ENCODE measurements at places on chromosomes 1 and 21.

DNA sequence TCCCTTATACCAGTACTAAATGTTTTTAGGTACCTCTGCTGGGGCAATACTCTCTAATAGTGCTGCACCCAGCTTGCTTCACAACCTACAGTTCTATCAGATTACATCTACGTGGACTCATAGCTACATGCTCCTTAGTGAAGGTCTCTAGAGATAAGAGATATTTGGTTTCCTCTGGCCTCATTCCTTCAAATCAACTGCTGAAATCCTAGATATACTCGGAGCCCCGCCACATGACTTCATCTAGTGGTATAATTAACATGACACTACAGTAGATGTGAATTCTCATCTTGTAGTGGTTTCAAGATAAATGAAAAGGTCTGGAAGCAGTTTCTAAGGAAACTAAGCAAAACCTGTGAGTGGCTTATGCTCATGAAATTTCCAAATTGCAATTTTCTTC lies 115.4 kb downstream of the SMYD2 start:
- no peak for DNase-seq

- no peak for DNase-seq
Measured at GRCh38 chr1:246641394-246641793, 75.1 kb downstream of the CNST start.

DNA sequence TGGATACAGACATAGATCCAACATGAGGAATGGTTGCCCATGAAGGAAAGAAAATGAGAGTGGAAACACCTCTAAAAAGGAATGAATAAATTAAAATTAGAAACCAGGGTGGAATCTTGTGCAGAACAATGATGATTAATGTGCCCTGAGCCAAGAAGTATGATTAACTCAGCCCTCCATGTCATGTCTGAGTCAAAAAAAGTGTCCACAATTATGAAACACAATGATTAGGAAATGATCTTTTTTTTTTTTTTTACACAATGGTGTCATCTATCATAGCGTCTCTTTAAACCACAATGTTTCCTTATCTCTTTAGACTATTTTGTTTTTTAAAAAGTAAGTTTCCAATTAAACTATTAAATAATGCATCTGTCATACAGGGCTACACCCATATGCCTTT lies 78.9 kb upstream of the RAB4A start:
- no peak for DNase-seq

DNA sequence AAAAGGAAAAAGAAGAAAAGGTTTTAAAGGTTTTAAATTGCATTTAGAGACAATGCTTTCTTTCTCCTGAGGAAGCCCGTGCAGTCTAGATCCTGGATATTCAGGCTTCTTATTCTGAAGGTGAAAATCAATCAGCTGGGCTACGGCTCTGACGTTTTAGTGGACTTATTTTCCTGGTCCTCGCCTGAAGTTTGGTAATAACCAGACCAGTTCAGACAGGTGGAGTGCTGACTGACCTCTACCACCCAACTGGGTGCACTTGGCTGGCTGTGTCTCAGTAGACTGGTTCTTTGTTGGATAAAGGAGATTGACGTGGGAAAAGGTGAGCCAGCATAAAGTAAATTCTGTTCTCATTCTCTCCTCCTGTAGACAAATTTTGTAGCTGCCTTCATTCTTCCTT lies 7.2 kb upstream of the ATP1A1 start:
- no peak for DNase-seq

GRCh38 chr1:70220015-70220414 lies 1.2 kb upstream of the SRSF11 start:
- DNase-seq, result no peak

GRCh38 chr1:24897263-24898151 lies 32.6 kb downstream of the RUNX3 start:
- DNase-seq, result no peak

GRCh38 chr21:43597052-43597451 lies 62.2 kb downstream of the HSF2BP start:
- DNase-seq, result no peak

DNA sequence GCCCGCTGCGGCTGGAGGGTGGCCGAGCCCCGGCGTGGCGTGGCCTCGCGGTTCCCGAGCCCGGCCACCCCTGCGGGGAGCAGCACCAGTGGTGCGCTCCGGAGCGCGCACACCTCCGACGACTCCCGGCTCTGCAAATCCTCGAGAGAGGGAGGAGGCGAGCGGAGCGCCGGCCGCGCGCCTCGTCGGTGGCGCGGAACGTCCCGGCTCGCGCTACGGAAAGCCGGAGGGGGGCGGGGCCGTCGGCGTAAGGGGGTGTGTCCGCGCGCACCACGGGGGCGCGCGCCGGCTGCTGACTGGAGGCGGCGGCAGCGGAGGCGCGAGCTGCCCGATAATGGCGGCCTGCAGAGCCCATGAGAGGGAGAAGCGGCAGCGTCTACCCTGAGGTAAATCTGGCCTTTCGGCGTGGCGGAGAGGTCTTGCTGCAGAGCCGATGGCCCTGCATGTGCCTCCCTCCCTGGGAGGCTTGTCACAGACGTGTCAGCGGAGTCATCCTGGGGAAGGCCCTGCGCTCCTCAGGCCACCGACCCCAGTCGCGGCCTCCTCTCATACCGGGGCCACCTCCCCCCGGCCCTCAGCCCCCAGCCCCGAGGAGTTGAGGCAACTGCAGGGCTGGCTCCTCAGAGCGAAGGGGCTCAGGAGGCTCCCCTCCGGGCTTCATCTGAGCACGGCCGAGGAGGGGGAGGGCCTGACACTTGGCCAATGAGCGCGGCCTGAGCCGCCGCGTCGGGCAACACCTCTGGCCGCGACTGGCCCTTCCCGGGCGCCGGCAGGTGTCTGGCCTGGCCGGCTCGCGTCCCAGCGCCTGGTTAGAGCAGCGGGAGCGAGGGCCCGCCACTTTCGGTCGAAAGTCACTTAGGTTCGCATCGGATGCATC lies at the start of gene PDIK1L:
TSS of gene PDIK1L (plus strand) at position 295 of the 877 bp plus-strand sequence. CDS start 2,485 bp downstream, outside the sequence.
- DNase-seq, result peak; percentile 95

- no peak for DNase-seq
Measured at GRCh38 chr1:232207073-232207866, 422.7 kb downstream of the SIPA1L2 start.

DNA sequence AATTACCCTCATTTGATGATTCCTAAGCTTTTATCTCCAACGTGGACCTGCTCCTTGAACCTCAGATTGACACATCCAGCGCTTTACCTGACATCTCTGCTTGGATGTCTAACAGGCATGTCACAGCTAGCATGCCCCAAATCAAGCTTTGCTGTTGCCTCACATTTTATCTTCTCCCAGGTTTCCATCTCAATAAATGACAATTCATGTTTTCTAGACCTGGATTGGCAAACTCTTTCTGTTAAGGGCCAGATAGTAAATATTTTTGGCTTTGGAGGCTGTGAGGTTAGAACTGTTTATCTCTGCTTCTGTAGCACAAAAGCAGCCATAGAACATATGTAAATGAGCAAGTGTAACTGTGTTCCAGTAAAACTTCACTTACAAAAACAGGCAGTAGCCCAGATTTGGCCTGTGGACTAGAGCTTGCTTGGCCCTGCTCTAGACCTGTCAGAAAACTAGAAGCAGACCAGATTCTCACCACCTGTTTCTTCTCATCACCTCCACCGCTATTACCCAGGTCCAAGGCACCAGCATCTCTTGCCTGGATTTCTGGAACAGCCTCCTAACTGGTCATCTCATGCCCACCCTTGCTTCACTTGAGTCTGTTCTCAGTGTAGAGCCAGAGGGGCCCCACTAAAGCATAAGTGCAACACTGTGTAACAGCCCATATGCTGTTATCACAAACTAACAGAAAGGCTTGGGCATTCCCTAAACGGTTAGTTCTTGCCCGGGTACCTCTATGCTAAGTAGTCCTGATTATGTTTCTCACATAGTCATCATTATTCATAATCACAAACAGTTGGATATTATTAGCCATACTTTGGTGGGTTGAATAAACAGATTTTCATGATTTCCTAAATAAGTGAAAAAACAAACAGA lies 42.3 kb downstream of the UBE4B start:
- DNase-seq, result no peak

GRCh38 chr1:240800291-240800690 lies 188.3 kb upstream of the GREM2 start:
- no peak for DNase-seq

DNA sequence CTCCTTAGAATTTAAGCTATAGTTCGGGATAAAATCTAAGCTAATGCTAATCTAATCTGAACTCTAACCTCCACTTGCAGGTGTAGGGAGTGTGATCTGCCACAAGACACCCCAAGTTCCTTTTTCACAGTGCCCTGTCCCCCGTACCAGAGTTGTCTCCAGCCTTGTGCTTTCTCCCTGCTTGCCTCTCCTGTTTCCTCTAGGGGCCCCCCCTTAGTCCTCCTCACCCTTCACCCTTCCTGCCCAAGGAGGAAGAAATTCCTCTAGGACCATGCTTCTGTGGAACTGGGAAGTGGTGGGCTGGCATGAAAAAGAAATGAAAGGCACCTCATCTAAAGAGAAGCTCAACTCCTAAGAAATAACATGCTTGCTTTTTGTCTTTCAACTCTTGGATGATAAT lies 50.2 kb upstream of the BCL9 start:
- DNase-seq, result no peak

DNA sequence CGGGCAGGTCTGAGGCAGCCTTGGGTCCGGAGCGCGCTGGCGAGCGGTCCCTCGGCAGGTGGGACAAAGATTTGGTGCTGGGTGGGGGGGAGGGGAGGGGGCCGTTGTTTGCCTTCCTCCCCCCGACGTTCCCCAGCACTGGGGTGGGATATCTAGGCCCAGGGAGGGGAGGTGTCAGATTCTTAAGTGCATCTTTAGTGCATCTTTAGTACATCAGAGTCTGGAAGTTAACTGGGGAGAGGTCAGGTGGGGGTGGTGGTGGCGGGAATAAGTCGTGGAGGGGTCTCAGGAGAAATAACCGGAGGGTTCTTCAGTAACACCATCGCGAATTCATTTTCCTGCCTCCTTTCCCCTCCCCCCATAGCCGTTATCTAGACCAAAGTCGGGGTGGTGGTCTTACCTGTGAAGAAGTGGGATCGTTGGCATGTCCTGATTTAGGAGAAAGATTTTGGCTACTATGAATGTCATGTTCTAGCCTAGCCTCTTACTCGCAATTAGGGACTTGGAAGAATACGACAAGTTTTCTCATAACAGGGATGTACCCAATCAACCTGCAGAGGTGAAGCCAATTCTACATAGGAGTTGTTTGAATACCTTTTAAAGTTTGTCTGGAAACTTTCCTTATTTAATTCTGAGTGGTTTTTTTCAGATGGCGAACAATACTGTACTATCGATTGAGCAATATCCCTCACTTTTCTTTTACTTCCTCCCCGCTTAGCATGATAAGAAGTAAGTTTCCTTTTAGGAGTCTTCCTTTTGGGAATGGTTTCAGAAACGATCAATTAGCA lies 886 bp downstream of the ZMYM4 start:
- DNase-seq, result peak; percentile 14

- DNase-seq, result no peak
Measured at GRCh38 chr21:45088116-45088515, 13.7 kb downstream of the ADARB1 start.

DNA sequence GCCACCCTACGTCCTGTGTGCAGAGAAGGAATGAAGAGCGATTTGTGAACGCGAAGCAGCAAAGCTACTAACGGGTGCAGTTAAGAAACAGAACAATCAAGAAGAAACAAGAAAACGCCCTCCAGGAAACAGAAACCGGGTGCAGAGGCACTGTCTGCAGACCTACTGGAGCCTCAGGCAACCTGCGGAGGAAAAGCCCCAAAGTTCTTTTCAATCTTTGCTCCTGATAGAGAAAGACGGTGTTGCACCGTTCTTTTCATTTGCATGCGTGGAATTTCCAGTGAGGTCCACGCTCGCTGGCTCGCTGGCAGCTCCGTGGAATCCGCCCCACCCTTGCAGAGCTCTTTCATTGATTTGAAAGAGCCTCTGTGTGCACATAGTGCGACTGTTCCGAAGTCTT lies 37.0 kb upstream of the PDE9A start:
- DNase-seq, result no peak

GRCh38 chr21:42993051-42993712 lies 18.8 kb downstream of the PKNOX1 start:
- DNase-seq, result no peak
